Activated naive CD8-positive, alpha-beta T cell treated with anti-CD3 and anti-CD28 coated beads, Interleukin-2, amount 10 ng/mL, durations not matched to agents 7 days and 5 days (primary cell): ENCODE measurements at places on chromosomes 5 and 9.

GRCh38 chr9:96644137-96644536 lies 11.0 kb downstream of the PRXL2C start:
- no peak for DNase-seq

DNA sequence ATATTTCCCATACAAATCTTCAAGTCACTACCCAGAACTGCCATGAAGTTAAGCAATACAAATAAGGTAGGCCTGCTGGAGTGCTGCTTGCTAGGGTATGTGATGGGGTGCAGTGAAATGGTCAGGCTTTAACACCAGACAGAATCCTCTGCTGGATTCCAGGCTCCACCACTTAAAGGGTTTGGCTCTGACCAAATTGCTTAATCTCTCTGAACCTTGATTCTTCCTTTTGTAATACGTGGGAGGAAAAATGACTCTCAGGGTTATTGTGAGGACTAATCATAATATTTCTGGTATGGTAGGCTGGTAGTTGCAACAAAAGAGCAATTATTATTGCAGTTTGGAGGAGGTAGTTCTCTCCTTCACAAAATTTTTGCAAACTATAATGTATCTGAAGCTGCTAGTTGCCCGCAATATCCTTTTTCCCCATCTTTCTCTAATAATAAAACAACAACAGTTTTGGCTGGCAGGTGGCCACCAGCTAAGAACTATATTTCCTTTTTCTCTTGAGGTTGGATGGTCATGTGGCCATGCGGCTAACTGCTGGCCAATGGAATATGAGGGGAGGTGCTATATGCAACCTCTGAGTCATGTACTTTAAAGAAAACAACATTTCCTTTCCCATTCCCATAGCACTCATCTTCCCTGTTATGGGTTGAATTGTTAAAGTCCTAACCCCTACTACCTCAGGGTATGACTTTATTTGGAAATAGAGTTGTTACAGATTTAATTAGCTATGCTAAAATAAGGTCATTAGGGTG lies 44.1 kb downstream of the CCL28 start:
- no peak for DNase-seq

- DNase-seq, result no peak
Measured at GRCh38 chr9:115891929-115892328, 261.7 kb upstream of the PAPPA start.

GRCh38 chr5:139049780-139050179 lies 148.4 kb downstream of the SIL1 start:
- DNase-seq, result no peak

GRCh38 chr5:24110004-24110615 lies 534.7 kb downstream of the CDH10 start:
- DNase-seq, result no peak

- DNase-seq, result no peak
Measured at GRCh38 chr9:75903785-75904360, 13.4 kb downstream of the PCSK5 start.

DNA sequence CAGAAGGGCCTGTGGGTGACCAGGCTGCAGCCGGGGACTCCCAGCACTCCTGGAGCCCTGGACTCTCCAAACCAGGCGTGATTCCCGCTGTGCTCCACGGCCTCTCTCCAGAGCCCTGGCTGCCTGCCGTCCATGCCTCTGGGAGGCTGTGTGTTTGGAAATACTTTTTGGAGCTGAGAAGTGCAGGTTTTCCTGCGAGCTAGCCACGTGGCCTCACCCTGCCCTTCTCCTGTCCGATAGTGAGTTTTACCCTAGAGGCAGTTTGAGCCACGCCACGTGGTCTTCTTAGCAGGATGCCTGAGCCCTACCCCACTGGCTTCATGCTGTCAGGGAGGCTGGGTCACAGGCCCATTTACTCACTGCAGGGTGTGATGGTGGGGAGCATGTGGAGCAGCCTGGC lies 71.3 kb downstream of the COL5A1 start:
- DNase-seq, result no peak

DNA sequence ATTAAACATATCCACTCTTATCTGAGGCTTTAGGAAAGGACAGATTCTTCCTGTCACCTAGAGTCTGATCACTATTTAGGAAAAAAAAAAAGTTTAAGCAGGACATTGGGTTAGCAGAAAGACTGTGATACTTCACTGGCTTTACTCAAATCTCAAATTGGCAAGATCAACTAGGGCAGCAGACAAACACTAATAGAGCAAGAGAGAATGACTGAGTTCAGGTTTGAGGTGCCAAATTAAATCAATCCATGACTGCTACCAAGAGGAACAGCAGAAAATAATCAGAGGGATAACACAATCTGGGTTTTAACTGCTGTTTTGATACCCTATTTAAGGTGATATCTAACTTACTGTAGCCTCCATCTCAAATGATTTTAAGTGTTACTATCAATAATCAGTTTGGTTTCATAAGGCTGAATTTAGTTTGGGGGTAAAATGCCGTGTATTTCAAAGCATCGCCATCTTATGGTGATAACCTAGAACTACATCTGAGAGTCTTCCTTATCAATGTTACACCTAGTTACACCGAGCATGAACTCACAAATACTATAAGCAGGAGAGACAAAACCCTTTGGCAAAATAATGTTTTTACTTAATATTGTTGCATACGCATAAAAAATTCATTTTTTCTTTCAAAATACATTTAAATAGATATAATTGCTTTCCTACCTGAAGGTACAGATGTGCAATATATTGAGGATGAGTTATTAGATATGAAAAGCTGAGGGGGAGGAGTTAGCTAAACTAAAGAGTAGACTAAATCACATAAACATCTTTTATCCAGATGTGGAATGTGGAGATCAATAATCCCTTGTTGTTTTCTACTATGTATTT lies 286.4 kb upstream of the CDH12 start:
- no peak for DNase-seq

DNA sequence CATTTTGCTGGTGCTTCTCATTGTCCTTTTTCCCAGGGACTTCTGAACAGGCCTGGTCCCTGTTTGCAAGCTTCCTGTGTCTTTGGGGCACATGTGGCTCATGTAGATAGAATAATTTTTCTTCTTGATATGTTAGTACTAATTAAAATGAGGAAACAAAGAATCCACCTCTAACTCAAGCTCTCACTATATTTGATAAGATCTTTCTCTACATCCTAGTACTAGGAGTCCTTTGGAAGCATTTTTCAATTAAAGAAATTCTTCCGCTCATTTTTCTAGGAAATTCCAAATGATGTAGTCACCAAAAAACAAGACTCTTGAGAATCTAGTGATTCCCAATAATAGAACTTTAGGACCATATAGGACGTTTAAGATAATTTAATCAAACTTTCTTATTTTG lies 165.3 kb downstream of the SEC61B start:
- no peak for DNase-seq

GRCh38 chr9:134301387-134302129 lies 24.7 kb upstream of the RXRA start:
- peak; percentile 55 for DNase-seq

GRCh38 chr5:10654566-10654965 lies 90.7 kb downstream of the ANKRD33B start:
- DNase-seq, result no peak

DNA sequence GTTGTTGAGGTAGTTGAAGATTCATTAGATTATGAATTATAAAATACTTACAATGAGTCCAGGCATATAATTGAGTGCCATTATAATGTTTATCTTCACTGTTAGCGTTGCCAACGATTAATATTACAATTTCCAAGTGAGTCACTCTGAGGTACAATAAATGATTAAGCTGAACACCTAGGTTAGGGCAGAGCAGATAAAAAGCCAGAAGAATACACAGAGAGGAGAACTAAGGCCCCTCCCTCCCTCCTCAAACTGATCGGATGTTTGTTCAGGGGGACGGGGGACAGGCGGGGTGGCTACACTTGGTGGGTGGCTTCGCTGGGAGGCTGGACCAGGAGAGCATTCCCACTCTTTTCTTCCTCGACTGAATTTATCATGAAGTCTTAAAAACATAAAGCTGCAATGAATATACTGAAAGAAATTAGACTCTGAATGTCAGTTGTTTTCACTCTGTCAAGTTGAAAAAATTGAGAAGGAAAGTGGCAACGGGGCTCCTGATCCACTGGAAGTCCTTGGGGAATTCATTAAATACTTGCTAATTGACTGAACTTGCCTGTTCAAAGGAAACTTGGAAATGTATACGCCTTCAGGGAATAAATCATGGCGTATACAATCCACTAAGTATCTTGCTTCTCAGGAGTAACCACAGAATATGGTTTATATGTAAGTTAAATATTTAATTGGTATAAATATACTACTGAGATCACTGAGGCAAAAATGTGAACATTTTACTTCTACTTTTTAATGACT lies 198.1 kb downstream of the TSSK1B start:
- no peak for DNase-seq

DNA sequence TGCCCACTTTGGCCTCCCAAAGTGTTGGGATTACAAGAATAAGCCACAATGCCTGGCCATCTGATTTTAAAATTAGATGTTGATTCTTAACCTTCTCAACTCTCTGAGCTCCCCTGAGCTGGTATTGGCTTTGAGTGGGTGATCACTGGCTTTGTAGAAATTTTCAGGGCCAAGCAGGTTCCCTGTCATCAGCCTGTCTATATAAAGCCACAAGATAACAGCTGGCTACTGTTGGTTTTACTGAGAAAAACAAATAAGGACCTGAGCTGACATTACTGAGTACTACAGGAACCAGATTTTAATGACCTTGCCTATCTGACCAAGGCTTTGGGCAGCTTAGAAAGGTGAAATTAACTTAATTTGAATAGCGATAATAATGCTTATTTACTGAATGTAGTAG lies 153.6 kb downstream of the MSX2 start:
- no peak for DNase-seq

- no peak for DNase-seq
Measured at GRCh38 chr5:14868771-14869170, 2.8 kb downstream of the ANKH start.

GRCh38 chr9:135095470-135096407 lies 8.3 kb downstream of the OLFM1 start:
- no peak for DNase-seq

DNA sequence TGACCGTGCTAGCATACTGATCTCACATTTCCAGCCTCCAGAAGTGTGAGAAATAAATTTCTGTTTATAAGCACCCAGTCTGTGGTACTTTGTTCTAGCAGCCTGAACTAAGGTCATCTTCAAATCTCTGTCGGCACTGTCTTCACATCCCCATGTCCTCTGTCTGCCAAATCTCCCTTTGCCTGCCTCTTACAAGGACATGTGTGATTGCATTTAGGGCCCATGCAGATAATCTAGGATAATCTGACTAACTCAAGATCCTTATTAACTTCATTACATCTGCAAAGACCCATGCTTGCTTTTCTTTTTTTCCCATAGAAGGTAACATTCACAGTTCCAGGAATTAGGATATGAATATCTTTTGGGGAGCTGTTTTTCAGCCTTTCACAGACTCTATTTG lies 132.7 kb downstream of the AOPEP start:
- no peak for DNase-seq

DNA sequence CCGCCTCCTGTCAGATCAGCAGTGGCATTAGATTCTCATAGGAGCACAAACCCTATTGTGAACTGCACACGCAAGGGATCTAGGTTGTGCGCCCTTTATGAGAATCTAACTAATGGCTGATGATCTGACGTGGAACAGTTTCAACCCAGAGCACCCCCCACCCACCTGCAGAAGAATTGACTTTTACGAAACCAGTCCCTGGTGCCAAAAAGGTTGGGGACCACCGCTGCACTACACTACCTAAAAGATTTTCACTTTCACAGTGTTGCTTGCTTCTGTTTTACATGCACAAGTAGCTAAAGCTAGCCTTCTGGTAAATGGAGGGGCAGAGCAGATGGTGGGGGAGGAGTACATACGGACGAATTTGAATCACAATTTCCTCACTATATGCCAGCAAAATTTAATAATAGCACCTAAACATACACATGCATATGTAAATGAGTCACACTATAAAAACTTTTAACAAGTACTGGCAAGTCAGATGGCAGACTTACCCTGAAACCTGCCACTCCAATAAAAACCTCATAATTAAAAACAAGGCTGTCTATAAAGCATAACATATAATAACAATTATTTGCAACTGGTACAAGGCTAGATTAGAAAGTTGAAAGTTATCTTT lies 24.0 kb upstream of the CDKN2B start:
- no peak for DNase-seq

DNA sequence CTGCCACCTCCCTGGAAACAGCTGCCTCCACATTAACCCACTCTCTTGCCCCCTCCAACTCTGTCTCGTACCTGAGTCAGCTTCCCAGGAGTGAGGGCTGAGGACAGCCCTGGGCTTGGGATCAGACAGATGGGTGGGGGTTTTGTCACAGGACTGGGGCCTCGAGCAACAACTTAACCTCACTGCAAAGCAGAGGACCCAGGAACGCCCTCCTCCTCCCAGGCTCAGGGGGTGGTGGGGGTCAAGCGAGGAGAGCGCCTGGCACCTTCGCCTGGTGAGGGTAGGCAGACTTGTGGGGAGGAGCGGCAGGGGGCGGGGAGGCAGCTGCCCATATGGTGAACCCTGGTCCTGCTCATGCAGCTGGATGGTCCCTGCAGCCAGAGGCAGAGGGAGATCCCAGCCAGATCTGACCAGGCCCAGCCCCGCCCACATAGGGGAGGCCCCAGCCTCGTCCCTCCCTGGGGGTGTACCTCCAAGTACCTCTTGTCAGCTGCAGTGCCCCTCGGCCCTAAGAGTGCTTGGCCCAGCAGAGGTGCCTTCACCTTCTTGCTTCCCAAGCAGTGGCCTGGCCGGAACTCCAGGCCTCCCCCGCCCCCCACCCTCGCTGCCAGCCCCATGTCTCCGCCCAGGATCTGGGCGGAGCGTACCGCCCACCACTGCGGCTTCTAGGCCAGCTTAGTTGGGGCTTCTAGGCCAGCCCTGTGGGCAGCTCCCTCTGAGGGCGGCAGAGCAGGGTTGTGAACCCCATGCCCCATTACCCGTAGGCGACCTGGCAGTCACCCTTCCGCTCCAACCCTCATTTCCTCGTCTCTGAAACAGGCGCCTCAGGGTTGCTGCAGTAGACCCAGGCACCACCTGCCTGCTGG lies at the start of gene SARDH:
Gene SARDH, minus strand, starts transcription at position 579 of the 866 bp plus-strand sequence. CDS start 4,179 bp downstream, outside the sequence.
- DNase-seq, result peak; percentile 59

DNA sequence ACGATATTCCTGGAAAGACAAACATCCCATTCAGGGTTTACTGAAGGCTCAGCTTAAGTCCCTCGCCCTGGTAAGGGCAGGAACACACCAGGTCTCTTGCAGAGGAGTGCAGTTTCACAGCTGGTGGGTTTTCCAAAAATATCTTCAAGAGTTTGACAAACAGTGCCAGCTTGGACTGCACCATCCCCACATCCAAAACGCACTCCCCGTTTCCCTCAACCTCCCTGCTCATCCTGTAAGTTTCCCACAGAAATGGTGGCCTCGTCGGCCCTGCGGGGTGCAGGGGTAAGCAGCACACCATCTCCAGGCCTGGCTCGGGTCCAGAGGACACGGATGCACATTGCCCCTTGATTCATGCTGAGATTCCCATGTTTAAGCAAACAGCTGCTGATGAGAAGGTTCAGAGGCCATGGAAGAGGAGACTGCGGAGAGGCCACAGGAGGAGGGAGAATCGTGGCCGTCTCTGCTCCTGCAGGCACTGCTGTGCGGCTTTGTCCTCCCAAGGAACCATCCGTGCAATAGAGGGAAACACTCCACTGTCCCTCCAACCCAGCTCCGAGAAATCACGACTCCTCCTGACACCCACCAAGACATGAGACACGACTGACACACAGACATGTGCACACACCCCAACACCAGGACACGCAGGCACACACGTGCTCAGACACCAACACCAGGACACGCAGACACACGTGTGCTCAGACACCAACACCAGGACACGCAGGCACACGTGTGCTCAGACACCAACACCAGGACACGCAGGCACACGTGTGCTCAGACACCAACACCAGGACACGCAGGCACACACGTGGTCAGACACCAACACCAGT lies 24.0 kb upstream of the SLC12A7 start:
- no peak for DNase-seq

- no peak for DNase-seq
Measured at GRCh38 chr5:3007577-3007976, 256.1 kb upstream of the IRX2 start.

GRCh38 chr5:114362197-114362976 lies 517 bp downstream of the KCNN2 start:
- peak; percentile 30 for DNase-seq
